Placental pericyte (primary cell): ENCODE measurements at places on chromosomes 11 and 22. TPM values are rescaled to one million over a fixed set of nuclear protein-coding genes. Genes with fewer than 3 reads are reported as not detected.

HIC2 gene
- total RNA-seq = 2.8 and 6.9 TPM in 2 replicates

DBX1 gene
- not detected in 2 replicates for total RNA-seq

HEPHL1 gene
- total RNA-seq = 4.4 TPM in 1 of 2 replicates, not detected in the other

HOATZ gene
- not detected in 2 replicates for total RNA-seq

TPP1 gene
- 78.6 and 243 TPM in 2 replicates for total RNA-seq

AASDHPPT gene
- total RNA-seq = 46.2 and 67.0 TPM in 2 replicates

DTX4 gene
- 3.7 and 5.3 TPM in 2 replicates for total RNA-seq

SCUBE2 gene
- total RNA-seq = 0.86 and 2.6 TPM in 2 replicates

PAK1 gene
- total RNA-seq = 12.3 and 65.9 TPM in 2 replicates

PHOX2A gene
- not detected in 2 replicates for total RNA-seq

SEZ6L gene
- not detected in 2 replicates for total RNA-seq

AQP11 gene
- 0.88 and 1.0 TPM in 2 replicates for total RNA-seq

OLFML1 gene
- total RNA-seq = 0.44 and 0.72 TPM in 2 replicates

CELSR1 gene
- under 0.01 and 0.43 TPM in 2 replicates for total RNA-seq

ISX gene
- not detected in 2 replicates for total RNA-seq

NNMT gene
- total RNA-seq = 236 and 711 TPM in 2 replicates

SLC5A12 gene
- total RNA-seq = 1.1 and 4.2 TPM in 2 replicates

PAMR1 gene
- total RNA-seq = 185 and 340 TPM in 2 replicates

DRD2 gene
- 0.14 and 0.22 TPM in 2 replicates for total RNA-seq

MIAT gene
- 1.1 TPM in 2 replicates for total RNA-seq

ARHGAP20 gene
- 2.6 and 3.6 TPM in 2 replicates for total RNA-seq

OR4A15 gene
- total RNA-seq = not detected in 2 replicates

GLYATL2 gene
- total RNA-seq = not detected in 2 replicates

PRAME gene
- 0.14 and 0.44 TPM in 2 replicates for total RNA-seq

POU2F3 gene
- not detected in 2 replicates for total RNA-seq

BUD13 gene
- 10.3 and 22.9 TPM in 2 replicates for total RNA-seq

HBB gene
- total RNA-seq = not detected in 2 replicates

GPHA2 gene
- not detected in 2 replicates for total RNA-seq

HPS4 gene
- 34.8 and 37.6 TPM in 2 replicates for total RNA-seq

OR4C11 gene
- total RNA-seq = not detected in 2 replicates

RIMBP3B gene
- total RNA-seq = 0.29 TPM in 1 of 2 replicates, not detected in the other

MAP6 gene
- 0.57 and 2.4 TPM in 2 replicates for total RNA-seq

CHADL gene
- total RNA-seq = 0.57 and 1.1 TPM in 2 replicates

PANX2 gene
- 0.86 and 3.7 TPM in 2 replicates for total RNA-seq

TM7SF2 gene
- total RNA-seq = 13.3 and 65.0 TPM in 2 replicates

SSTR3 gene
- total RNA-seq = not detected in 2 replicates

SDHAF2 gene
- 42.5 and 70.5 TPM in 2 replicates for total RNA-seq

KCNJ4 gene
- under 0.01 TPM in 1 of 2 replicates, not detected in the other for total RNA-seq

OR10AG1 gene
- total RNA-seq = not detected in 2 replicates

BCO2 gene
- 1.0 and 34.1 TPM in 2 replicates for total RNA-seq
